Immature natural killer cell (primary cell): ENCODE measurements at places on chromosomes 5 and 9. TPM values are rescaled to one million over a fixed set of nuclear protein-coding genes. Genes with fewer than 3 reads are reported as not detected.

The AMBP gene
- polyA plus RNA-seq, result not detected

The CBY3 gene
- 0.86 TPM for polyA plus RNA-seq

The PAM gene
- 96.2 TPM for polyA plus RNA-seq

The CAPSL gene
- polyA plus RNA-seq, result not detected

The QSOX2 gene
- polyA plus RNA-seq, result not detected

The RECK gene
- 14.4 TPM for polyA plus RNA-seq

The PCDHB10 gene
- not detected for polyA plus RNA-seq

The AK8 gene
- polyA plus RNA-seq, result 1.9 TPM

The FUBP3 gene
- 14.3 TPM for polyA plus RNA-seq

The SNAPC3 gene
- polyA plus RNA-seq, result 17.0 TPM

The HRCT1 gene
- polyA plus RNA-seq, result not detected

The C9orf153 gene
- polyA plus RNA-seq, result not detected

The ERGIC1 gene
- polyA plus RNA-seq, result 61.9 TPM

The SVEP1 gene
- not detected for polyA plus RNA-seq

The PCDHGA7 gene
- not detected for polyA plus RNA-seq

The ITGA2 gene
- not detected for polyA plus RNA-seq

The CRHBP gene
- polyA plus RNA-seq, result not detected

The ALDH7A1 gene
- polyA plus RNA-seq, result 1.4 TPM

The LCN9 gene
- polyA plus RNA-seq, result not detected

The GRAMD2B gene
- polyA plus RNA-seq, result 10.3 TPM

The HMMR gene
- not detected for polyA plus RNA-seq

The UGT3A1 gene
- polyA plus RNA-seq, result not detected

The CD274 gene
- polyA plus RNA-seq, result 2.4 TPM

The SLC6A3 gene
- polyA plus RNA-seq, result not detected

The DMRT2 gene
- not detected for polyA plus RNA-seq
